Activated CD4-positive, alpha-beta T cell treated with anti-CD3 and anti-CD28 coated beads, Interleukin-2, amount 10 ng/mL, durations not matched to agents 24 days and 14 days (primary cell): ENCODE measurements at places on chromosomes 16 and 17. TPM values are rescaled to one million over a fixed set of nuclear protein-coding genes. Genes with fewer than 3 reads are reported as not detected.

GRCh38 chr16:17304491-17305119, 166.2 kb downstream of the XYLT1 start:
- no peak for DNase-seq

DNA sequence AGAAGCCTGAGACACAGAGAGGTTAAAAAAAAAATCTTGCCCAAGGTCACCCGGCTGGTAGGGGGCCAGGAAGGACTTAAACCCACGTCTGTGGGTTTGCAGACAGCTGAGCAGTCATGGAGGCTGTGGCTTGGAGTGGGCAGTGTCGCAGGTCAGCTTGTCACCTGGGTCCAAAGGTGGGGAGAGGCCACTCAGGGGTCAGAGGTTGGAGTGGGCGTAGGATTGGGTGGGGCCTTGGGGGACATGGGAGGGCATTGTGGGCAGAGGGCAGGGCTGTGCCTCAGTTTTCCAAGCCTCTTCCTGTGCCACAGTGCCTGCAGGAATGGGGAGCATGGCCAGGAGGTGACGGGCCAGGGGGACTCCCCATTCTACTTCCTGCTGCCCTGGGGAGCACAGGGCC, 2.0 kb upstream of the NDRG4 start:
- no peak for DNase-seq

DNA sequence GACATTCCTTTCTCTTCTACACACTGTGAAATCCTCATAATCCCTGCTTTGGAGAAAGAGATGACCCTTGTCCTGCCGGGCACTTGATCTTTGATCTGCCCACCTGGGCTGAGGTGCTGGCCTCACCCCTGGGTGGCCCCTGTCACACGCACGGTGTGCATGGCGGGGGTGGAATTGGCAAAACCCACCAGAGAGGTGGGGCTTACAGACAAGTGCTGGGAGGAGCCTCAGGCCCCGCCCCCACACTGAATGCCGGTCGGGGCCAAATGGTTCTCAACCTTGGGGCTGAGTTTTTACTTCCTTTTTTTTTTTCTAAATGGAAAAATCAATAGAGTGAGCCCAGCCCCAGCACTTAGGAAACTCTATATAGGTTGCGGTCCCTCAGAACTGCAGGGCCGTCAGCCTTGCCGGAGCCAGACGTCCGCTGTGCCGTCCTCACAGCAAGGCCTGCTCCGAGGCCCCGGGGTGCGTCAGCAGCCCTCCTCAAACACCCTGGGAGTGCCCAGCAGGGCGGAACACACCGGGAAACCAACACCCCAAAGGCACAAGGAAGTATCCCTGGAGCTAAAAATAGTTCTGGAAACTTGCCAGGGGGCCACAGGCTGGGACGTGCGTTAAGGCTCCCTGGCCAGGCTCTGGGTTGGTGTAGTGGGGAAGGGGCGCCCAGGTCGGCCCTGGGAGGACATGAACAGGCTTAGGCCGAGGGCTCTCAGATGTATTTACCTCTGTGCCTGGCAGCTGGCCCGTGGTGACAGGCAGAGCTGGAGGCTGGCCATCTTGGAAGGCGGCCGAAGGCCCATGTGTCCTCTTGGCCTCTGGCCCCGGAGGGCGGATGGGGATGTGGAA, 11.0 kb downstream of the GPRC5C start:
- DNase-seq, result peak; percentile 67

DNA sequence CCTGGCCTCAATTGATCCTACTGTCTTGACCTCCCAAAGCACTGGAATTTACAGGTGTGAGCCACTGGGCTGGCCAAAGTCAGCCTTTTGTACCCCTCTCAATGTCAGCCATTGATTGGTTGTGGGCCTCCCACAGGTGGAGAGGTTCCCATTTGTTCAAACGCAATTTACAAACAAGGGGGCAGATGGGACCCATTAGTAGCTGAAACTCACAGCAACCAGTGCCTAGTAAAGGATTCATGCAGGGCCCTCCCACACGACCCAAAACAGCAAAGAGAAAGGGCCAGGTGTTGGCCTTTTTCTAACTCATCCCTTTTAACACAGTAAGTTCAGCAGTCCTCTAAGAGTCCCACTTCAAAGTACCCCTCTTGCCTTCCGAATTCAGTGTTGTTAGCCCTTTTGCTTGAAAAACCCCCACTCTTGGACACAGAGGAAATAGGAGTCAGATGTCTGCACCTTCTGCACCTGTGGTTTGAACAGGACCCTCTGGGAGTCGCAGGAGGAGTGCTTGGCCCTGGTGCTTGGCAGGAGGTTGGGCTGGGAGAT, 89.2 kb downstream of the PITPNC1 start:
- DNase-seq, result no peak

DNA sequence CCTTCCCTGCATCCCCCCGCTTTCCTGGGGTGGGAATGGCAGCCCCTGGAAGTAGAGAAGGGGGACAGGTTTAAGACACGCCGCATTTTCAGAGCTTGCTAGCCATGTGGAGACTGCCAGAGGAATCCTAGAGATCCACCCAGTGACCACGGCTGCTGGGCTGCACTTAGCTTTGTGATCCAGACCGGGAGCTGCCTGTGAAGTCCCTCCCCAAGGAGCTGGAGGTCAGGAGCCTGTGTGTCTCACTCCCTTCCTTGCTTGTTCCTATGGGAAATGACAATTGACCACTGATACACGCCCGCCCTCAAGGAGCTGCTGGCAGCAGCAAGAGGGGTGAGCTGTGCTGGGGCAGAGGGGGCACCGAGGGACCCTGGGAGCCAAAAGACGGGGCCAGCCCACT, 73.7 kb downstream of the SREBF1 start:
- no peak for DNase-seq

The NOXO1 gene
- total RNA-seq, result 0.56 TPM in 1 of 2 replicates, not detected in the other

The GFAP gene
- not detected in 2 replicates for total RNA-seq

The PDE6G gene
- 3.7 and 5.7 TPM in 2 replicates for total RNA-seq

The CLEC18B gene
- total RNA-seq, result 0.21 and 0.42 TPM in 2 replicates
